NCI-H2029 treated with DMSO at 0.1 percent for 48 hours (cell line): ENCODE measurements at places on chromosomes 4 and X.

DNA sequence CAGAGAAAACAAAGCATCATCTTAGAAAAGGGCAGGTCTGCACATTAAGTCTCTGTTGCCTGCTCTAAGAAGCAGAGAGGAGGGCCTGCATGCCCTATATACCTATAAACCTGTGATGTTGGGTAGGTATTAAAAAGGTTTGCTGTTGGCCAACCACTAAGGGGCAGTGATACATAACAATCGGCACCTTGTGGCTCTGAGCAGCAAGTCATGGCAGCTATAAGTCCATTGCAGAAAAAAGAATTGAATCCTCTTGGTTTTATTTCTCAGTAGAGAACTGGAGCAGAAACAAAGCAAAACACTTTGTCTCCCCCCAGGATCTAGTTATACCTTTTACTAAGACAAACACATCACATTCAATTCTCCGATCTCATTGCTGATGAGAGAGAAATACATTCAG lies 1364.4 kb downstream of the STIM2 start:
- DNase-seq: no peak

- DNase-seq: no peak
These were observed 503 bp upstream of the PDE5A start for GRCh38 chr4:119629142-119629471.

- DNase-seq: no peak
These were observed 70.8 kb upstream of the GALNTL6 start for GRCh38 chr4:171742436-171742835.

DNA sequence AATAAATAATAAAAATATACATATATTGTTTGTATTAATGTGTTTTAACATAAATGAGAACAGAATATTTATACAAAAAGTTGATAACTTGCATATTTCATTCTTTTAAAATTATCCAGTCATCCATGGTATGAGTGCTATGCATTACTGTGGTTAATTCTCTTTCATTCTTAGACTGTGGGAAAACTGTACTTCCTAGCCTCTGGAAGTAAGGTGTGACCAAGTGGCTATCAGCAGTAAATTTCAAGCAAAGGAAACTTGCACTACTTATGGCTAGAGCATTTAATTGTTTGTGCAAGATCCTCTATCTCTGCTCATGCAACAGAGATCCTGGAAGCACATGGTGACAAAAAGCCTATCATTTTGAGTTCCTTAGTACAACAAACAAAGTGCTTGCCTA lies 1054.5 kb upstream of the PABPC4L start:
- no peak for DNase-seq

GRCh38 chr4:40587351-40587750 lies 42.3 kb downstream of the RBM47 start:
- DNase-seq: no peak

- DNase-seq: no peak
These were observed 17.7 kb downstream of the PPP4R3C start for GRCh38 chrX:27445438-27445837.
